Stimulated activated CD4-positive, alpha-beta T cell treated with anti-CD3 and anti-CD28 coated beads, Interleukin-2, amount 100 ng/mL, for 4 hours (primary cell): ENCODE measurements at places on chromosomes 4 and X.

GRCh38 chr4:125951261-125951887 is 636.6 kb downstream of the FAT4 start:
- no peak for DNase-seq

DNA sequence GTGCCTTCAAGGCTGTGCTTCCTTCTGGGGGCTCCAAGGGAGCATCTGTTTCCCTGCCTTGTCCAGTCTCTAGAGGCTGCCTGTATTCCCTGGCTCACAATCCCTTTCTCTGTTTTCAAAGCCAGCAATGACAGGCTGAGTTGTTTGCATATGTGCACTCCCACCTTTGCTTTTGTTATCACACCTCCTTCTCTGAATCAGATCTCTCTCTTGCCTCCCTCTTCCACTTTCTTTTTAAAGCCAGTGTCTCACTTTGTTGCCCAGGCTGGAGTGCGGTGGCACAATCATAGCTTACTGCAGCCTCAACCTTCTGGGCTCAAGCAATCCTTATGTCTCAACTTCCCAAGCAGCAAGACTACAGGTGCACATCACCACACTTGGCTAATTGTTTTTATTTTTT is 37.1 kb upstream of the LEF1 start:
- DNase-seq: no peak

- no peak for DNase-seq
These were observed 609.6 kb upstream of the SPANXN1 start for GRCh38 chrX:144637731-144638130.

DNA sequence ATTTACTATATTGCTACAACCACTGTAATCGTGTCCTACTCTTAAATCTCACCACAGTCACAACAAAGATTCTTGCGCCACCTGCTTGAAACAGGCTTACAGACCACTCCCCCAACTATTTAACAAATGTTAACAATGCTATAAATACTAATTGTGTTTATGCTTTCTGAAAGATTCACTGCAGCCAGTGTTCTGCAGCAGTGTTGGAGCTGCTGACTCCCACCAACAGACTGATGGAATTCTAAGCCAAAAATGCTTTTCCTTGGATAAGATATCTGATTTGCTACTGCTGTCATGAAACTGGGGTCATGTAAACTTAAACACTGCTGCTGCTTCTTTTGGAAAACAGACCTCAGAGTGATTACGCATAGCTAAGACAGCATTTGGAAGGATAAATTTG is 244.2 kb upstream of the MAB21L2 start:
- DNase-seq: no peak

GRCh38 chr4:181748581-181748980 is 494.6 kb upstream of the TENM3 start:
- no peak for DNase-seq

- no peak for DNase-seq
These were observed 973.3 kb upstream of the FTHL17 start for GRCh38 chrX:32045149-32045548.

DNA sequence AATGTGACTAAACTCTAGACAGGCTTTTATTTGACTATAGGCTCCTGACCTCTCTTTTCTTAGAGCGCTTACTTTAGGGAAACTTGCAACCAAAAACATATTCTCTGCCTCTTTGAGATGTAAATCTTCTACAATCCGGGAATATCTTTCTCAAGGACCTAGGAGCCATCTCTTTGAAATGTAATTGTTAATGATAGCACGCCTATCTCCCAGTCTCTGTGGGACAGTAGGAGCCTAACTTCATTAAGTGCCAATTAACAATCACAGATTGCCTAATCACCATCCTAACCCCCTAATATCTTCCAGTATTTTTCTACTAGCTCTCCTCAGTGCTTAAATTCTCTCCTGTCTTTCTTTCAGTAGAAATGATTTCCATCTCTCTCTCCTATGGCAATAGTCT is 628.6 kb downstream of the DMD start:
- DNase-seq: no peak

GRCh38 chr4:26152056-26152455 is 168.8 kb upstream of the RBPJ start:
- DNase-seq: no peak

DNA sequence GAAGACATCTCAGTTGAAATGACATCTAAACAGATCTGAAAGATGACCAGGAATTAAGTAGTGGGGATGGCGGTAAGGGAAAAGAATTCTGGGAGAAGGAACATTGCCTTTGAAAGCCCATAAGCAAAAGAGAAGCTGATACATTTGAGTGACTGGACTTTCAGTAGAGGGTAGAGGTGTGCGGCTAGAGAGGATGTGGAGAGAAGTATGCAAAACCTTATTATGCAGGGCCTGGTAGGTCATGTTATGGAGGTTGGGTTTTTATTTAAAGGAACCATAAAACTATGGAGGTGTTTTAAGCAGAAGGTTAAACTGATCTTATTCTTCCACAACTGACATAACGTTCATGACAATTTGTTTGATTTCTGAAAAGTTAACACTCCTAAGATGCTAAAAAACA is 36.3 kb downstream of the RPS6KA3 start:
- no peak for DNase-seq

DNA sequence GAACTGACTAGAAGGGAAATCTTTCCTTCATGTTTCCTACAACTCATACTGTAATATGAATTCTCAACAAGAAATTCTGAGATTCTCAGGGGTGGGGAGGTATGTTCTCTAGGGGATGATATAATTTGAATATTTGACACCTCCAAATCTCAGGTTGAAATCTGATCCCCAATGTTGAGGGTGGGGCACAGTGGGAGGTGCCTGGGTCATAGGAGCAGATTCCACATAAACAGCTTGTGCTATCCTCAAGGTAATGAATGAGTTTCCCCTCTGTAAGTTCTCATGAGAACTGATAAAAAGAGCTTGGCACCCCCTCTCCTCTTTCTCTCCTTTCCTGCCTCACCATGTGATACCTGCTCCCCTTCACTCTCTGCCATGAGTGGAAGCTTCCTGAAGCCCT is 21.5 kb downstream of the FBXW7 start:
- no peak for DNase-seq

- DNase-seq: peak; percentile 18
These were observed 4.4 kb downstream of the RBPJ start for GRCh38 chr4:26325191-26325590.

- DNase-seq: no peak
These were observed 880 bp upstream of the ETDC start for GRCh38 chrX:135308345-135308855.
